ENCODE measurements at places on chromosomes 1 and 21. TPM values are rescaled to one million over a fixed set of nuclear protein-coding genes. Genes with fewer than 3 reads are reported as not detected.
A peak's percentile ranks its signal among the peaks of the same experiment; 100 is the strongest.

DNA sequence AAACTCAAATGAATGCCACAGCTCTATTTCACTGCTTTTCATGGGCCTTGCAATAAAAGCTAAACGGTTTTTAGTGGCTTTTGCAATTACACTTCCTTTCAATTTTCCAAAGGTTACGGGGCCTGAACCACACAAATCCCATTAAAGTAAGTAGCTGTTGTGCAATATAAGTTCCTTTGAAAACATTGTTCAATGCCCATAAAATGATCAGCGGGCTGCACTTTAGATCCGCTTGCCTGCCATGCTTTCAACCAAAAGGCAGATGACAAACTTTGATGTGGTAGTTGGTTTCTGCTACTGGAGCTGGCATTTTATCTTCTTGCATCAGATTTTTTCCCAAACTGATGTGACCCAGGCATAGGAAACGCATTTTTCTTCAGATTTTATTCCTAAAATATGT is 50.2 kb downstream of the PRRX1 start:
- DNase-seq = no peak

- no peak for DNase-seq
Observed at GRCh38 chr1:57788313-57788712, 364.5 kb upstream of the DAB1 start.

DNA sequence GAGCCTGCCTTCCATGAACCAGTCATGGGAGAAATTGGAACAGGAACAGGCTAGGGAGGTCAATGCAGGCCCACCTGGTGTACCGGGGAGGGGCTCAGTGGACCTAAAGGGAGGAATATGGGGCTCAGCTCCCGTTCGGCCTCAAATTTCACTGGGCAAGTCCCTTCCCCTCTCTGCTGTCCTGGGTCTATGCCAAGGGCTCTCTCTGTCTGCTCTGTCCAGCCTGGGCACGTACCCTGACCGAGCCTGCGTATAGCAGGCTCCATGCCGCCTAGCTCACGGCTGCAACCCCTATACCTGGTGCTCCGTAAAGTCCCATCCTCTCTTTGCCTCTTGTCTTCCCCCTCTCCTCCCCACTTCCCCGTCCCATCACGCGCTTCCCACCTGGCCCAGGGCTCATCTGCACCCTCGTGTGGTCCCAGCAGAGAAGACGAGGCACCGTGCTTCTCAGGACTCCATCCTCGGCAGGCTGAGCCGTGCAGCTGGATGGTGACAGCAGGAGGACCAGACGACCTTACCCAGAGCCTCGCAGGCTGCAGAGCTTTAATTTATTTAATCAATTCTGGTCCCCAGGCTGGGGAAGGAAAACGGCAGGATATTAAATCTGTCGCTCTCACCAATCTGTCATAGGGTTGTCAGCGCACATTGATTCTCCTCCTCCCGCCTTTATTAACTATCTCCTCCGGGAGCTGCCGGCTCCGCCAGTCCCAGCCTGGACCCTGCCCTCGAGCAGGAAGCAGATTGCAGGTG is 25.0 kb upstream of the DISP3 start:
- no peak for DNase-seq

GRCh38 chr1:66433611-66434010 is 100.3 kb upstream of the SGIP1 start:
- no peak for DNase-seq

GRCh38 chr1:236253918-236254637 is 27.7 kb downstream of the ERO1B start:
- DNase-seq = no peak

DNA sequence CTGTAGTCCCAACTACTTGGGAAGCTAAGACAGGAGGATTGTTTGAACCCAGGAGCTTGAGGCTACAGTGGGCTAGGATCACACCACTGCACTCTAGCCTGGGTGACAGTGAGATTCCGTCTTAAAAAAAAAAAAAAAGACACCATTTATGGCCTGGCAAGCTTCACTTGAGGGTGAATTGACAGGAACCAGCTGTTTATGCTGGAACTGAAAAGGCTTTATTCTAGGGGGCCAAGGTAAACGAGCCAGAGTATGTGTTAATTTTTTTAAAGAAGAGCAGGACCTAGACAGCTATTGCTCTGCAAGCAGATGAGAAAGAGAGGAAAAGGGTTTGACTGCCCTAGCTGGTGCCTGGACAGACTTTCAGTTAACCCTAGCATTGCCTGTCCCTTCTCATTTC is 37.0 kb downstream of the S100A6 start:
- DNase-seq = no peak

- no peak for DNase-seq
Observed at GRCh38 chr1:199898654-199899053, 128.9 kb upstream of the NR5A2 start.

Gene CFAP74
- total RNA-seq = 7.7 TPM

- DNase-seq = no peak
Observed at GRCh38 chr1:186999506-186999905, 170.8 kb downstream of the PLA2G4A start.

Gene RRP1B
- 17.9 TPM for total RNA-seq

Gene GBP1
- total RNA-seq = 19.4 TPM

DNA sequence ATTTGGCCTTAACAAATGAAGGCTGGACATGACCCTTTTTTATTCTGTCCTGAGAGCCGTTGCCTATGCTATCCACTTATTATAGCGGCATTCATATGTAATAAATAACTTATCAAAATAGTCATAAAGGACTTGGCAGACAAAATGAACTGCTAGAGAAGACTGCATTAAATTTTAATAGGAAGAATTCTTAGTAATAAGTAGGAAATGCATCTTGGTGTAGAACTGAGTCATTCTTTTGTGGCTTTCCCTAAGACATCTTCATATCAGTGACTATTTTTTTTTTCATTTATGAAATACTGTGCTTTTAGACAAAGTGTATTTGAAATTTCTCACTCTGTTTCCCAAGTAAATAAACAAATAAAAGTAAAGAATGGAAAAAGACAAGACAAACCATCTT is 45.6 kb downstream of the PBX1 start:
- no peak for DNase-seq

GRCh38 chr1:151513626-151514121 is 2.5 kb downstream of the CGN start:
- DNase-seq = no peak

DNA sequence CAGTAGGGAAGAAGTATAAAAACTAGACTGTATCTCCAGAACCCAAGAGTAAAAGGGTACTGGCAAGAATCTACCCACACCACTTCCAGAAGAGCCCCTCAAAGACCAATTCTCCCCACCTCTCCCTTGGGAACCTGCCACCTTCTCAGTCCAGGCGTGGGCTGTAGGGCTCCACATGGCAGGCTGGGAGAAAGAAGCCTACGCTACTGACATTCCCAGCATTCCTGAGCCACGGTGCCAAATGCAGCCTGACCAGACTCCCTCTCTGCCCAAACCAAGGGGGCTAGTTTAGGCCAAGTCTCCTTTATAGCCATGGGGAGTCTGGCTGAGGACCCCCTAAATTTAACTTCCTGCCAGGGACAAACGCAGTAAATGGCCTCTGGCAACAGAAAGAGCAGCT is 2.0 kb downstream of the UBE2Q1 start:
- no peak for DNase-seq

- DNase-seq = no peak
Observed at GRCh38 chr21:44759628-44760285, 41.9 kb downstream of the UBE2G2 start.

DNA sequence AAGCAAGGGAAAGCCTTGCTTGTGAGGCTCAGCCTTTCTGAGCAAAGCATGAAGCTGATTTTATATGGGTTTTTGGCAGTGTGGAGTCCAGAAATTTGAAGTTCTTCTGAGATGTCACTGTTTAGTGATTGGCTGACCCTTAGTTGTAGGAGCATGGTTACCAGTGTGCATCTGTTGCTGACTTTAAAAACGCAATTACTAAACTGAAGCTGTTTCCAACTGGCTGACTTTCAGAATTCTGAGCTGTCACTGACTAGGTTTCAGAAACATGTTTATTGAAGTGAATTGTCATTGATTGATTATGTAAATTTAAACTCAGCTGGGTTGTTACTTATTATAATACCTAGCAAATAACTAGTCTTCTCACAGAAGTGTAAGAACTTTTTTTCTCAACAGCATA is 89.4 kb downstream of the PDE4B start:
- DNase-seq = no peak

DNA sequence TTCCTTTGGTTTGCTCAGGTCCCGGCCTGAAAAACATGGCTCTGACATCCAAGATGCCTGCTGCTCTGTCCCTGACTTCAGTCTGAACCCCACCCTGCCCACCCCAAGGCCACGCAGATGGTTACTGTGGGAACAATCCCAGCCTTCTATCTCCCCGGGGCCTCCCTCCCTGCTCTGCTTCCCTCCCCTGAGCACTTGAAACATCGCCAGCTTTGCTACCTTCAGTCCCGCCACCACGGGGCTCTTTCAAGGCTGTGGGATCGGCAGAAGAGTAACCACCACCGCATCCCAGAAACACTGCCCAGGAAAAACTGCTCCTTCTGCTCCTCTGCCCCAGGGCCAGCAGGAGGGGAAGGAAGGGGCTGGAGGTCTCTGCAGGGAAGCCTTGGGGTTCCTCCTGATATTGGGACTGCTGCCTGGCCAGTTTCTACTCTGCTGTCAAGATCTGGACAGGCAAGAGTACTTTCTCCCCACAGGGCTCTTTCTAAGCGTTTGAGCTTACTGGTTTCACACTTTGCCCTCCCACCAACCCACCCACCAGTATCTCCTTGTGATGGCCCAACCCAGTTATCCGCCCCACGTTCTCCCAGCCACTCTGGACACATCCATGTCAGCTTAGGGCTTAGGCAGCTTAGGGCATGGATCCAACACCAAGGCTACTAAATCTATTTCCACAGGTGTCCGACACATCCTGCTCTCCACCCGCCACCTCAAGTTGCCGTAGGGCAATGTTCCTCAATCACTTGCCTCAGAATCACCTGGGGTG is 8.4 kb downstream of the ETNK2 start:
- no peak for DNase-seq

Gene SPRR4
- total RNA-seq = not detected

Gene KCNE1
- total RNA-seq = 58.7 TPM

GRCh38 chr1:44135886-44136285 is 5.5 kb downstream of the KLF18 start:
- no peak for DNase-seq

DNA sequence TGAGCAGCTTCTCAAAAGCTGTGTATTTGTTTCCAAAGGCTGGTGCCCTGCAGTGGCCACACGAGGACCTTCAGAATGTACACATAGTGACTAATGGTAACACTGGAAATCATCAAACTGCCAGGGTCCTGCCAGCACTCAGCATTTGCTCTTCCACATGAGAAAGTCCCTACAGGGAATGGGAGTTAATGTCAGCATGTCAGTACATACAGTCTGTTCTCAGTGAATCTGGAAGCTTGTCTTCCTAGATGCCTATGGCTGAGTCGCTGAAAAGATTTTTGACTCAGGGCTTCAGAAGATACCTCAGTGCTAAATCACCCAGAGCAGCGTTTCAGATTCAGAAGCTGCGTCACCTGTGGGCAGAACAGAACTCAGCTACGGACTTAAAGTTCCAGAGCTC is 108.2 kb downstream of the CDC7 start:
- no peak for DNase-seq

DNA sequence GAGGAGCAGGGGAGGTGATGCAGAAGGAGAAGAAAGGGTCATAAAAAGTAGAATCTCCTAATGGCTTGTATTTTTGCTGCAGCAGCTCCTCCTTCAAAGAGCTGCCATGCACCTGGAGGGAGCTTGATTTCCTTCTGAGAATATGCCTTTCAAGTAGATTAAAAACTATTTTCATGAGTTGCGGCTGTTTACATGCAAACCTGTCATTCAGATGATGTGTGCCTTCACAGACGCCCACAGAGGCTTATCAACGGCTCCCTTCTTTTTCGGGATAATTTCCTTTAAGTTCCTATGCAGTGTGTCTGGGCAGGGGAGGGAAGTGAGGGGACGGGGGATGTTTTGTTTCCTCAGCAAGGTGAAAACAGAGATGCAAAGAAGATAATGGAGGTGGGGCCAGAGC is 38.8 kb downstream of the TNR start:
- DNase-seq = no peak

Gene CRYAA
- total RNA-seq = not detected

- DNase-seq = no peak
Observed at GRCh38 chr1:15803380-15803779, 4.1 kb downstream of the UQCRHL start.

Gene COL24A1
- 0.30 TPM for total RNA-seq

GRCh38 chr1:24635195-24635843 is 7.8 kb upstream of the SRRM1 start:
- no peak for DNase-seq

- DNase-seq = no peak
Observed at GRCh38 chr21:14945176-14945575, 119.6 kb downstream of the NRIP1 start.

GRCh38 chr1:213331631-213332175 is 280.7 kb downstream of the RPS6KC1 start:
- no peak for DNase-seq

DNA sequence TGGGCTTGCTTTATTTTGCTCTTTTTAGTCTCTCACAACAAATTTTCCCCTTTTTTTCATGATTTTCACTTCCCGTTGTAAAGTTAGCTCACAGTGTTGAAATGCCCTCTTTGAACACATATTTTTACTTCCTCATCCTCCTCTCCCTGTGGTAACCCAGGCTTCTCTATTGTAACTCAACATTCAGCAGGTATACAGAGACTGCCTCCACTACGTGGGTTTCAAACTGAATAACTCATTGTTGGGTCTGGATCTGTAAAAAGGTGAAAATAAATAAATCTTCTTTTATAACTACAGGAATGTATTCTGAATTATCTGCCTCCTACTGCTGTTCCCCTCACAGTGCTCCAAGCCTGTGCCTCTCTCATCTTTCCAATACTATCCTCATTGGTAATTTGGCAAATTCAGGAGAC is 166.4 kb downstream of the RUNX1 start:
- DNase-seq = no peak

DNA sequence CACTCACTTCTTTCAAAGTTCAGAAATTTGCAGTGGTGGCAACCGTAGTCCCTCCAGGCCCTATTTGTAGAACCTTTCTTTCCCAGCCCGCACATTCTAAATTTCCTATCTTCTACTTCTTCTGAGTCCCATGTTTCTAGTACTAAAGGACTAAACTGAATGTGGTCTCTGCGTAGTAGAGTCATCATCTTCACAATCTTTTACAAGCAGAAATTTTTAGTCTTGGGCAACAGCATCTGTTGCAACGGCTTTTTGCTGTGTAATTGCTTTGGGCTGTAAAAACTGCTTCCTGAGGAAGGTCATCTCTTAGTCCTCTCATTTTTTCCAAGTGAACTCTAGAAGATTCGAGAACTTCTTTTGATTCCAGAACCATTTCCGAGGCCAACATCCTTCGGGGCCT is 23.9 kb downstream of the VAV3 start:
- DNase-seq = peak; percentile 53

Gene MAB21L3
- 1.7 TPM for total RNA-seq

All from upper lobe of left lung (tissue), 6 donors.